ENCODE measurements at places on chromosomes 7 and 10. TPM values are rescaled to one million over a fixed set of nuclear protein-coding genes. Genes with fewer than 3 reads are reported as not detected.
A peak's percentile ranks its signal among the peaks of the same experiment; 100 is the strongest.

Gene SEPHS1
- 35.2 TPM for total RNA-seq

Gene FKBP6
- total RNA-seq: not detected

Gene EFCAB10
- not detected for total RNA-seq

Gene EGR2
- 0.90 TPM for total RNA-seq

Gene PNLIP
- not detected for total RNA-seq

Gene MRC1
- 0.08 TPM for total RNA-seq

Gene KLF14
- total RNA-seq: not detected

Gene PSPH
- 84.3 TPM for total RNA-seq

Gene POMZP3
- 7.7 TPM for total RNA-seq

Gene RADIL
- 0.25 TPM for total RNA-seq

Gene NRCAM
- 5.4 TPM for total RNA-seq

Gene NPTX2
- 2.5 TPM for total RNA-seq

Gene DPYSL4
- total RNA-seq: 4.2 TPM

Gene AHR
- total RNA-seq: 493 TPM

Gene LBX1
- total RNA-seq: 0.08 TPM

Gene GPNMB
- total RNA-seq: 479 TPM

Gene MINPP1
- 27.5 TPM for total RNA-seq

Gene PON3
- total RNA-seq: not detected

Gene CDK5
- total RNA-seq: 28.9 TPM

Gene MUC12
- not detected for total RNA-seq

Gene HECW1
- total RNA-seq: 3.6 TPM

Gene RGS10
- 42.4 TPM for total RNA-seq

Gene ZNF503
- total RNA-seq: 29.8 TPM

GRCh38 chr7:151658778-151659177 is 139.1 kb upstream of the RHEB start:
- DNase-seq: no peak

- no peak for DNase-seq
Observed at GRCh38 chr10:96280859-96281258, 9.5 kb upstream of the BLNK start.

DNA sequence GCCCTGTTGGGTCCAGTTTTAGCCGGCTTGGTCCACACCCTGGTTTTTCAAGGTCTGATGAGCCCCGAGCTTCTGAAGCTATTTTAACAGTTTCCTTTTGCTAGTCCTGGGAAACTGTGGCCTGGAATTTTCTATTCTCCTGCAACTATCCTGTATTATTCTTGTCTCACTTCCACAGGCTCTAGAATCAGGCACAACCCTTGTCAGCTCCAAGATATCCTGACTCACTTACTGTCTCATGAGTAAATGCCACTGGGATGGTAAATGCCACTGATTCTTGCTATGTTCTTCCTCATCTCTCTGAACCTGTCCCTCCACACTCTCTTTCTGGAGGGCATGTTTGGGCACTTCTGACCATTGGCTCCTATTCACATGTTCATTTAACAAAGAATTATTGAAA is 611.5 kb upstream of the IGFBP3 start:
- no peak for DNase-seq

DNA sequence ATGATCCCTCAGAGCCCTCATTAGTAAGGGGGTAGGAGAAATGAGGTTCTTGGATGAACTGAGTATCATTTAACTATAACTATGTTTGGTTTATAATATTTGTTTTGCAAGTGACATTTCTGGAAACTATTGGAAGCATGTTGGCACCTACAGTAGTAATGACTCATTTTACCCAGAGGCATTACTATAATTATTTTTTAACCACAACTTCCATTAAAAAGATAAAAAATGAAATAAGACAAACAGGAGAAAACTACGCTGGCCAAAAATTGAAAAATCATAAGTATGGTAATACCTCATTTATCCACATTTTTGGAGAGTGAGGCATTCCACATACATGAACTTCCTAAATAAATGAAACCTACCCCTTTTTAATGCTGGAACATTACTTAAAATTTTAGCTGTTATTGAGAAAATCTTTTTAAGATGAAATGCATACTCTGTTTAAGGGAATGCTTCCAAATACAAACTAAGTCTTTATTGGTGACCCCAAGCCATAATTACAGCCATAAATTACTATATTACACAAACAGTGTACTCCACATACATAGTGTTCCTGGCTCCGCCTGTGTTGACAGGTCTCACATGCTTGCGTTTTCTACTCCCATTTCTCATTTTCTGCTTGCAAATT is 84.6 kb upstream of the CAPZA2 start:
- DNase-seq: peak; percentile 72

GRCh38 chr7:18295781-18296423 is 199.6 kb upstream of the HDAC9 start:
- peak; percentile 28 for DNase-seq

DNA sequence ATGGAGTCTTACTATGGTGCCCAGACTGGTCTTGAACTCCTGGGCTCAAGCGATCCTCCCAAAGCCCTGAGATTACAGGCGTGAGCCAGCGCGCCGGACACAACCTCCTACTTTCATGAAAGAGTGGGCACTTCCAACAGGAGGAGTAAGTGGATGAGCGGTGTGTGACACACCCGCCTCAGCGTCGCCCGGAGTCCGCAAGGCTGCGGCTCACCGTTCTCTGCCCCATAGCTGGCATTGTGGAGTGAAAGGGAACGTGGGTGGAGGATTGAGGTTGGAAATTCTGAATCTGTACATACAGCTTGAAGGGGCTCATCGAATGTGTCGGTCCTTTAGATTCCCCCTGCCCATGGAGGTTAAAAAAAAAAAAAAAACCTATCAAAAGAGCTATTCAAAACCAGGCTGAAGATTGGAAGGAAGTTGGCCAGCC is 524 bp upstream of the PRXL2A start:
- DNase-seq: no peak

GRCh38 chr7:74290553-74290950 is 1.3 kb downstream of the CLIP2 start:
- no peak for DNase-seq

GRCh38 chr7:126699707-126700106 is 553.0 kb downstream of the GRM8 start:
- no peak for DNase-seq

DNA sequence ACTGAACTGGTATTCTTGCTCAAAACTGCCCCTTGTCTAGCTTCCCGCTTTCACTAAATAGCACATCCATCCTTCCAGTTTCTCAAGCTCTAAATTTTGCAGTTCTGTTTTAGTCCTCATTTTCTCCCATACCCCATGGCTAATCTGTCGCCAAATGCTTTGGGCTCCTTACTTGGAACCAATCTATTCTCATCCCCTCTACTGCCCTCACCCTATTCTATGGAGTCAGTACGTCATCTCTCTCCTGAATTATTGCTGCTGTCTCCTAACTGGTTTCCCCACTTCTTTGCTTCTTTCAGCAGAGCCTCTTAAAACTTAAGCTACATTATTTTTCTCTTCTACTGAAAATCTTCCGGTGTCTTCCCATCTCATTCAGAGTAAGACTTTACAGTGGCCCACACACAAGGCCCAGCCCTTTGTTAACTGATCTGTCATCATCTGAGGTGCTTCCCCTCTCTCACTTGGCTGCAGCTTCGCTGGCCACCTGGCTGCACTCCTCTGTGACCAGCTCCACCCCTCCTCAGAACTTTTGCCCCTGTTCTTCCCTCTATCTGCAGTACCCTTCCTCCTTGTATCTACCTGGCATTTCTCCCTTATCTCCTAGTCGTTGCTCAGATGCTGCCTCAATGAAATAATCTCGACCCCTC is 9.9 kb downstream of the STARD3NL start:
- no peak for DNase-seq

- no peak for DNase-seq
Observed at GRCh38 chr10:117424883-117425649, 49.8 kb upstream of the PDZD8 start.

GRCh38 chr7:4958477-4959301 is at the start of gene MMD2:
TSS of gene MMD2 (minus strand) at chr7:4959187. CDS start at chr7:4959017, 170 bp downstream.
- DNase-seq: no peak

- DNase-seq: peak; percentile 15
Observed at GRCh38 chr7:77626586-77627308, 69.5 kb upstream of the RSBN1L start.

- DNase-seq: no peak
Observed at GRCh38 chr10:62810156-62810902, 5.8 kb downstream of the ADO start.

DNA sequence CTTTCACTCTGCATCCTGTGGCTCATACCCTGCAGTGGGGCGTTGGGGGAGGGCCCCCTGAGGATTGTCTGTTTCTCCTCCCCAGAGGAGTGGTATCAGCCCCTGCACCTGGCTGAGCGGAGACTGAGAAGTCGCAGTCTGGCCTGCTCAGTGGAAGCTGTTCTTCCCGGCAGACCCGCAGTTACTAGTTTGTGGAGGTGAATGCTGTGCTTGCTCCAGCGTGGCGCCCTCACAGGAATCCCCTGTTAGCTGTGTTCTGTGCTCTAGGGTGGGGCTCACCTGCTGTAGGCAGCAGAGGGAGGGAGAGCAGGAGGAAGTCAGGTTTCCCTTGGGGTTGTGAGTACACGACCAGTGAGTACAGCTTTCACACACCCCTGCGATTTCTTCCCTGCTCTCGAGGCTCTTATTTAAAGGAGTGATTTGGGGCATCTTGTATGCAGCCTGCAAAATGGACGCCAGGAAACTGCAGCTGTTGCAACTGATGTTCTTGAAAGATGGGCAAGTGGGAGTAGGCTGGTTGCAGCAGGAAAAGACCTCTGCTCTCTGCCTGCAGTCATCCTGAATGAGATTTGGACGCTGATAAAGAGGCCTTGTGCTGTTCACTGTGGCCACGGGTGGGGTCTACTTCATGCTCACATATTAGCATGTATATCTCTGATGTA is 66.4 kb downstream of the HK1 start:
- DNase-seq: no peak

DNA sequence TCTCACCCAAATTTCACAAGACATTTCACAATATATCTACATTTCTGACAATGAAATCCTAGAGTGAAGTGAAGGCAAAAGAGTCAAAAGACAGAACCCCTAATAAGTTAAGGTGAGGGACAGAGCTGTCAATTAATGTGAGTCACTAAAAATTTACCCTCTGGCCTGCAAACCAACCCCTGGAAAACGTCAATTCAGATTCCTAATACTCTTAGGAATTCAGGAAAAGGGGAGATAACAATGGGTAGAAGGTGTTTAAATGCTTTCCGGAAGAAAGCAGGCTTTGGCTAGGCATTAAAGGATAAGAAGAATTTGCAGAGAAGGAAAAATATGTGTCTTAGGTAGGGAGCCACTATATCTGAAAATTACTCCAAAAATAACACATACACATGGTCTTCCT is 299.6 kb downstream of the INHBA start:
- DNase-seq: no peak

- DNase-seq: no peak
Observed at GRCh38 chr10:132708936-132709335, 77.0 kb downstream of the NKX6-2 start.

DNA sequence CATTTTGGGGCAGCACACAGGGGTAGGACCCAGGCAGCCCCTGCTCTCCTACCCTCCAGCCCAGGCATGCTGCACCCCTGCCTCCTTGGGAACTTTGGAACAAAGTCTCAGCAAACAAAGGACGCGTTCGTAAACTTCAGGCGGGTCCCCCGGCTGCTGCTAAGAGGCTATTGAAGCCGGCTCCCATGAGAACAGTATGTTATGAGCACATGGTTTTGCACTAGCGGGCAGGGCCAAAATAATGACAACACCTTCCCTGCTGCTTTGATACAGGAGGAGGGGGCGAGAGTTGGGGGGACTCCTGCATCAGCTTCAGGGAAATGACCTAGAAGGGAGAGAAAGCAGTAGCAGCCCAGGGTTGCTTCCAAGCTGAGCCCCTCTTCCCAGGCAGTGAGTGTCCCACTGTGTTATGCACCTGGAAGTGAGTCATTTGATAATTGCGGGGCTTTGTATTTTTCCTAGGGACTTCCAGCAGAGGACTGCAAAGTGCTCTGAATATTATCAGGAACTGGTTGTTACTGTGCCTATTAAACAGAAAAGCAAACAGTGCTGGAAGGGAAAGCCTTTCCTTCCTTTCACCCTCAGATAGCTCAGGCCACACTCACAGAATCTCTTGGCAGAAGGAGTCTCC is 6.9 kb downstream of the ITPRIP start:
- DNase-seq: peak; percentile 72

DNA sequence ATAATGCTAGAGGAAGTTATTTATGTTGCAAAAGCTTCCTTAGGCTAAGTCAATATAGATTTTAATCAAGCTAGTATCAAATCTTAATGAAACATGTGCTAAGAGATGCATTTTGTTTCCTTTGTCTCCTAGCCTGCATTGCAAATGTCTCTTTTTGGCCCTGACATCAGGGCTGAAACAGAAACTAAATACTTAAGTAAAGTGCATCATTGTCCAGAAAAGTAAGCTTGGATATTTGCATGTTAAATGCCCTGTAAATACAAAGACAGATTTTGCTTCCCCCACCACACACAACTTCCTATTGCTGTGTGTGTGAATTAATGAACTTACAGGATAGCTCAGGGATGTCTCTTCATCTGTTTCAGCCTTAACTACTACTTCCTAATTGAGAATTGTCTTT is 10.0 kb upstream of the STAMBPL1 start:
- DNase-seq: no peak

DNA sequence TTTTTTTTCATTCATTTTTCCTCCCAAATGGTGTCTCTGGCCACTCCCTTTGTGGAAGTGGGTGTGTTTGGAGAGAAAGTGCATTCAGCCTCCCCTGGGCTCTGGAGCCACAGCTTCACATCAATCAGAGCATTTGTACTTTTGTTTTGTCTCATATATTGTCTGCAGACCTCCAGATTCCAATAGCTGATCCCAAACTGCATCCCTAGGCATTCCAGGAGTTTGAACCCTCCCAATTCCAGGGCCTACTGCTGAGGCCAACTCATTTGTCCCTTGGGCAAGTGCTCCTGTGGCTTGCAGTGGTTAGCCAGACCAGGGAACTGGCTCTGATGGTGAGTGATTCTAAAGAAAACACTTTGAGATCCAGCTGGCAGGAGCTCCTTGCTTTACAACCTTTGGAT is 163.3 kb downstream of the IPMK start:
- peak; percentile 82 for DNase-seq

GRCh38 chr7:134985894-134986362 is 380 bp upstream of the AGBL3 start:
- no peak for DNase-seq

GRCh38 chr7:155361346-155361680 is 63.6 kb downstream of the INSIG1 start:
- no peak for DNase-seq

GRCh38 chr7:105653441-105654005 is 72.2 kb upstream of the EFCAB10 start:
- DNase-seq: no peak

GRCh38 chr10:113524539-113525490 is 28.0 kb upstream of the HABP2 start:
- DNase-seq: peak; percentile 10
